ENCODE measurements at places on chromosomes 12 and 14.

GRCh38 chr12:107684990-107685359, 624 bp upstream of the PWP1 start:
- no peak for DNase-seq

DNA sequence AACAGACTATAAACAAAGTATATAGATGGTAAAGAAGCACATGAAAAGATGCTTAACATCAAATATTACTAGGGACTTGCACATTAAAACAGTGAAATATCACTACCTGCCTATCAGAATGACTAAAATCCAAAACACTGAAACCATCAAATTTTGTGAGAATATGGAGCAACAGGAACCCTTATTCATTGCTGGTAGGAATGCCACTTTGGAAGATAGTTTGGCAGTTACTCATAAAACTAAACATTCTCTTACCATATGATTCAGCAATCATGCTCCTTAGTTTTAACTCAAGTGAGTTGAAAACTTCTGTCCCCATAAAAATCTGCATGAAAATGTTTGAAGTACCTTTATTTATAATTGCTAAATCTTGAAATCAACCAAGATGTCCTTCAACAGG, 297.6 kb downstream of the DAD1 start:
- no peak for DNase-seq

DNA sequence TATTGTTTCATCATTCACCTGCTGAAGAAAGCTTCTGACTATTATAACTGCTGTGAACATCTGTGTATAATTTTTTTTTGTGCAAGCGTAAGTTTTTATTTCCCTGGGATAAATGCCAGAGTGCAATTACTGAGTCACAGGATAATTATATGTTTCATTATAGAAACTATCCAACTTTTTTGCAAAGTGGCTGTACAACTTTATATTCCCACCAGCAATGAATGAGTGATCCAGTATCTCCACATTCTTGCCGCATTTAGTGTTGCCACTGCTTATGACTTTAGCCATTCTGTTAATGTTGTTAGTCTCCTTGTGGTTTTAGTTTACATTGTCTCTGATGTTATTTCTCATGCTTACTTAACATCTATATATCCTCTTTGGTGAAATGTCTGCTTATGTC, 88.1 kb upstream of the CCDC175 start:
- no peak for DNase-seq

DNA sequence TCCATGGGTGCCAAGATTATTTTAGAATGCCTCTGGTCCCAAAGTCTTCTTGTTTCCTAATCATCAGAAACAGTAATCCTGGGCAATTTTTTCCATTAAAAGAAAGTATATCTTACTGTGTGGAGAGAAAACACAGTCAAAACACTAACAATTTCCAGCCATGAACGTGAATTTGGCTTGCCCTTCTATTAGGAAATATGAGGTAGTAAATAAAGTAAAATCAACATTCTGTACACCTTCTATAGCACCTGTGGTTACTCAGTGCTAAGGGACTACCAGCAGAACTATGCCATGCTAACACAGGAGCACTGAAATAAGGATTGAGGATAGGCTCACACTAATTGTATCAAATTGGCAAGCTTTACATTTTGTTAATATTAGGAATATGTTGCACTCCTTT, 60.1 kb downstream of the NTN4 start:
- DNase-seq = no peak

DNA sequence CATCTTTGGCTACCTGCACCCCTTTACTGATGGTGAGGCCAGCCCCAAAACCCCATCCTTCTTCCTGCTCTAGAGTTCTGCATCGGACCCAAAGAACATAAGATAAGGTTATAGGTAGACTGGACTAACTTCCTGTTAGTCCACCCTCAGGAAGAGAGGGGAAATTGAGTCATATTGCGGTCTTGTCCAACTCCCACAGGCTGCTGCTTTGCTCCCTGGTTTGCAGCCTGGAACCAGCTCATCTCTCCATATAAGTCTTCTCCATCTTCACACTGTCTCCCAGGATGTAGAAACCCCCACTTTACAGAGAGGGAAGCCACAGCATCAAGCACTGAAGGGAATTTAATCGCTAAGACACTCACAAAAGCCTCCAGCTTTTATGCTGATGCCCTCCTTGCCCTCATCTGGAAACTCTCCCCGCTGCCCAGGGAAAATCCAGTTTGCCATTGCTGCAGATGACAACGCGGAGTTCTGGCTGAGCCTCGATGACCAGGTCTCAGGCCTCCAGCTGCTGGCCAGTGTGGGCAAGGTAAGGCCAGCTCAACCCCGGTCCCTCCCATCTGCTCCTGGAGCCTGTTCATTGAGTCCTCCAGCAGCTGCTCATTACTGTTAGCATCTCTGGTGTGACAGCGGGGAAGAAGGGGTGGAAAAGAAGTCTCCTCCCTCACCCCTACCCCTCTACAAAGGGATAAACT, 85.3 kb downstream of the B4GALNT3 start:
- DNase-seq = no peak

DNA sequence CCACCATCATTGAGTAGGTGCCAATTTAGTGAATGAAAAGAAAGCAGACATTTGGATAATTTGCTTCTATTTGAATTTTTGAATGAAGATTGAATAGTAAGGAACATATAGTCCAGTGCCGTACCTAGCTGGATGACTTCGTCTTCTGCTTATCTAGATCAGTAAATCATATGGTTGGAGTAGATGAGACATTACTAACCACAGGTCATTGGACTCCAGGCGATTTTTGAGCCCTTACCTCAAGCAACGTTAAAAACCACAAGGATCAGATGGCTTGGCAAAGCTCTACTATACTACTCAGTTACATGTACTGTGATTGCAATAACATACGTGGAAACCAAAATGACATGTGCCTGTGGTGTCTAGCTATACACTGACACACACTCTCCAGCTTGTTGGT, 1.7 kb upstream of the SPATS2 start:
- no peak for DNase-seq

Data from stimulated activated CD8-positive, alpha-beta memory T cell treated with anti-CD3 and anti-CD28 coated beads, Interleukin-7, amount 100 ng/mL, for 4 hours (primary cell).